ENCODE measurements at places on chromosomes 1 and 21. TPM values are rescaled to one million over a fixed set of nuclear protein-coding genes. Genes with fewer than 3 reads are reported as not detected.

DNA sequence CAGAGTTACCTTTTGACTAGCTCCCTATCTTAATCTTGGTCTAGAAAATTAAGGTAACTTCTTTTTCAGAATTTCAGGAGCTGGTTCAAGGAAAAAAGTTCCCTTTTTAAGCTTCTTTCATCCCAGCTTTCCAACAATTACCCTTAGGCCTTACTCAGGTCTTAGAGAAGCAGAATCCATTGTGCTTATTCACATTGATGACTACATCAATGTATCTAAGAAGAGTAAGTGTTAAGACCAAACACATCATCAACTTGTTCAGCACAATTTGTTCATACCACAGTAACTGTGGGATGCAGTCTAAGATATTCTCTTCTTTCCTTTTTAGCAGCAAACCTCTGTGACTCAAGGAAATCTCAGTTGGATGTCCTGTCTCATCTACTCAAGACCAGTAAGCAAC is 4.1 kb downstream of the MRPL9 start:
- no peak for DNase-seq

DNA sequence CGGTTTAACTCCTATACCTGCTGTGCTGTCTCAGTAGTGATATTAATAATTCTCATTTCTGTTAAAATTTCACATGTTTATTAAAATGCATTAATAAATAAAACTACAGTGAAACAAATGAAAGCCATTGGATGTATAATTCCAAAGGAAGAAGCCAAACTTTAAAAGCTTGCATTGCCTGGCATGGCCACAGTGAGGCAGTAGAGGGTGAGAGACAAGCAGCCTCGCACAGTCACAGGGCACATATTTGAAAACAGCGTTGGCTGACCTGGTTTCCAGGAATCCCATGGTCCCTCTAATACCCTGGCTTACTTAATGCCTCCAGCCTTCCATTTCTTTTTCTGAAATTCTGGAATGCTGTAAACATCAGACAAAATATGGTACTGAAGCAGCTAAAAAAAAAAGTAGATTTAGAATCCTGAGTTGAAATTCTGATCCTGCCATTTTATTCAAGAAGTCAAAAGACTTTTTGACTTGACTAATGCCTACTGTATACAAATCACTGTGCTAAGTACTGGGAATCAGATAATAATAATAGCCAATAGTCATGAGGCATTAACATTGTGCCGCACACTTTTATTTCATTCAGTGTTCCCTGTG is 6.7 kb upstream of the RNASEL start:
- no peak for DNase-seq

DNA sequence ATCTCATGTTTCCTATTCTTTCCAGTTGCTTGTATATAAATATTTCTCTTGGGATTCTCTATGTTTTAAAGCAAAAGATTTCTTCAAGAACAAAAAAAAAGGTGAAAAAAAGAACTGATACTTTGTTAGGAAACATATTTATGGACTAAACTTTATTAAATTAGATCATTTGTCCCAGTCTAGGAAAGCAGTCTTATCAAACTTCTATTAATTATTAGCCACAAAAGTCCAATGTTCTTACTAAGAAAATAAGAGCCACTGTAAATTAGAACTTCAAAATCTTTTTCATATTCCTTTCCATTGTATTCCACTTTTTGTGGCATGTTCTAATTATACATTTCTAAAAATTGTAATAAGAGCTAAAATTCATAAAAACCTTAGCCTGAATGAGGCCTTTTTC is 175.2 kb downstream of the TYW3 start:
- DNase-seq: no peak

Gene BEND5
- total RNA-seq: 18.2 TPM

Gene CLCA4
- total RNA-seq: not detected

Gene CD2
- total RNA-seq: not detected

Gene SLC25A34
- total RNA-seq: 1.2 TPM

DNA sequence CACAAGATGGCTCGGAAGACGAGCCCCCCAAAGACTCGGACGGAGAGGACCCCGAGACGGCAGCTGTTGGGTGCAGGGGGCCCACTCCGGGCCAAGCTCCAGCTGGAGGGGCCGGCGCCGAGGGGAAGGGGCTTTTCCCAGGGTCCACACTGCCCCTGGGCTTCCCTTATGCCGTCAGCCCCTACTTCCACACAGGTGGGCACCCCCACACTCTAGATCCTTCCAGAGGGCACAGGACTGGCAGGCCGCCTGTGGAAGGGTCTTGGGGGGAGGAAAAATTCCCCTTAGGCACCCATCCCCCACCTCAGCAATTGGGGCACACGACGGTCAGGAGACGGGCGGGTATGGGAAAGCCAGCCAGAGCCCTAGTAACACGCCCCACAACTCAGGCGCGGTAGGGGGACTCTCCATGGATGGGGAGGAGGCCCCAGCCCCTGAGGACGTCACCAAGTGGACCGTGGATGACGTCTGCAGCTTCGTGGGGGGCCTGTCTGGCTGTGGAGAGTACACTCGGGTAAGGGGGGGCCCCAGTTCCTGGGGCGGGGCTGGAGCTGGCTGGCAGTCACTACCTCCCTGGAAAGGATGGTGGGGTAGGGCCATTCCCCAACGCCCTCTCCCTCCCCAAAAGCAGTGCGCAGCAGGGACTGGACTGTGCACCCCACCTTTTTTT is 16.1 kb downstream of the NOC2L start:
- DNase-seq: no peak

Gene TMEM79
- total RNA-seq: 0.78 TPM

GRCh38 chr1:54619749-54620148 is 3.6 kb downstream of the FAM151A start:
- DNase-seq: no peak
